HT1080 (cell line): ENCODE measurements at places on chromosomes 3 and 15. TPM values are rescaled to one million over a fixed set of nuclear protein-coding genes. Genes with fewer than 3 reads are reported as not detected.

CELF6 gene
- 0.34 TPM in 1 of 2 replicates, not detected in the other for total RNA-seq

DNA sequence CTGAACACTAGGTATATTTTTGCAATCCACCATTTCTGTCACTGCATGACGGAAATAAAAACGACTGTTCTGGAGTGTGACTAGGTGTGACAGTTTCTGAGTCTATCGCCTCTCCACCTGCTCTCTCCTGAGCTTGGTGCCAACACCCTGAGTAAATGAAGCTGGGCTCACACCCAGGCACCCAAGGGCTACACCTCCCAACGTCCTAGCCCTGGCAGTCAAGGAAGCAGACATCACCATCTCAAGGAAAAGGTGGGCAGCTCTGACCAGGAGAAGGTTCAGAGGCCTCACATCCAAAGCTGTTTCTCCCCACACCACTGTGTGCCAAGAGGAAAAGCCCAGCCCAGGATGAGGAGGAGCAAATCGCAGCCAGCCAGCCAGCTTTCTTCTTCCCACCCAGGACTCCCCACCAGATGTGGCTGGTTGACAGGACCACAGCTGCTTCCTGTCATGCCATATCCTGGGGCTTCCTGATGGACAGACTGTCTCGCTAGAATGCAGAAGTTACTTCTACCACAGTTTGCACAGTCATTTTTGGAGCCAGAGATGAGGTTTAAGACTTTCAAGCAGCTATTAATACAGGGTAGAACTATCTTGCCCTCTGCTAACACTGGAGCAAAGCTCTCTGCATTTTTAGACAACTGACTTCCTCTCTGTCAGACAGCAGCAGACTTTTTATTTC is 3.3 kb downstream of the SCAMP2 start:
- DNase-seq = peak; percentile 20

DNA sequence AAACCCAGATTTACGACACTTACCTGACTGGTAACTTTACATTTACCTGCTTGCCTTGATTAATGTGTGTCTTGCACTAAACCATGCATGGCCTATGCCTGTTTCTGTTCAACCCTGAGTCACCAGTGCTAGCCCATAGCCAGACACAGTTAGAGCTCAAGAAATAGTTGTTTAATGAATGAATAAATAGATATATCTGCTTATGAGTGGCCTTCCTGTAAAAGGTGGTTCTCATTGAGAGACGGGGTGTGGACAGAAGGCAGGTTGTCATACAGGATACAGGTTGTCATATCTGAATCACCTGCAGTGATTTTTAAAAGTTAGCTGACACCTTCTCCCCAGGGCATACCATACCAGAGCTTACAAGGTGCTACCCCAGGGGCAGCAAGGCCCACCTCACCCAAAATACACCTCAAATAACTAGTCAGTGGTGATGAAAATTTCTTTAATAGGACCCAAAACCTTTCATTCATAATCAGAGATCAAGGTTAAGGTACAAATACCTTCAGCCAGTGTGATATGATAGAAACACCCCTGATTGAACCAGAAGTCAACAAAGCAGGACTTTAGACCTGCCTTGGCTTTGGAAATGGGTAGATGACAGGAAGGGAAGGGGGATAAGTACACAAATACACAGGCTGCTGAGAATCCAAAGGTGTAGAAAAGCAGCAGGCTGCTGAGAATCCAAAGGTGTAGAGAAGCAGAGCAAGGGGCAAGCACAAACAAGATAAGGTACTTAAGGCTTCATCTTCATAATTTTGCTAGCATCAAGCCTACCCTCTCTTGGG is 45.4 kb upstream of the TSC22D2 start:
- DNase-seq = no peak

GRCh38 chr3:8895829-8896228 is 67.4 kb downstream of the RAD18 start:
- DNase-seq = no peak

DNA sequence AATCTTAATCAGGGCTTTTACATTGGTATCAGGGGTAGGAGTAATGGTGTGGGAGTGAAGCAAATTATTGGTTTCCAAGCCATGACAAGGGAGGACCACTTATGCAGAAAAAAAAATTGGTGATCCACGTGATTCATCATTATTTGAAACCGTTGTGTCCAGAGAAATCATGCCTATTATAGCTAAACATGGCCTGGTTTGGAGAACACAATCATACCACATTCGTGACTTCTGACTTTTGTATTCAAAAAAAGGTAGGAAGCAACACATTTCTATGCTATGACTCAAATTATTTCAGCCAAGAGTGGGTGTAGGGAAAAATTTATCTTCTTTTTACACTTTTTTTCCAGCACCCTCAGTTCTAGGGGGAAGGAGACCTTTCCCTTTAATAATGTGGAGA is 924.3 kb upstream of the GBE1 start:
- DNase-seq = peak; percentile 62

DNA sequence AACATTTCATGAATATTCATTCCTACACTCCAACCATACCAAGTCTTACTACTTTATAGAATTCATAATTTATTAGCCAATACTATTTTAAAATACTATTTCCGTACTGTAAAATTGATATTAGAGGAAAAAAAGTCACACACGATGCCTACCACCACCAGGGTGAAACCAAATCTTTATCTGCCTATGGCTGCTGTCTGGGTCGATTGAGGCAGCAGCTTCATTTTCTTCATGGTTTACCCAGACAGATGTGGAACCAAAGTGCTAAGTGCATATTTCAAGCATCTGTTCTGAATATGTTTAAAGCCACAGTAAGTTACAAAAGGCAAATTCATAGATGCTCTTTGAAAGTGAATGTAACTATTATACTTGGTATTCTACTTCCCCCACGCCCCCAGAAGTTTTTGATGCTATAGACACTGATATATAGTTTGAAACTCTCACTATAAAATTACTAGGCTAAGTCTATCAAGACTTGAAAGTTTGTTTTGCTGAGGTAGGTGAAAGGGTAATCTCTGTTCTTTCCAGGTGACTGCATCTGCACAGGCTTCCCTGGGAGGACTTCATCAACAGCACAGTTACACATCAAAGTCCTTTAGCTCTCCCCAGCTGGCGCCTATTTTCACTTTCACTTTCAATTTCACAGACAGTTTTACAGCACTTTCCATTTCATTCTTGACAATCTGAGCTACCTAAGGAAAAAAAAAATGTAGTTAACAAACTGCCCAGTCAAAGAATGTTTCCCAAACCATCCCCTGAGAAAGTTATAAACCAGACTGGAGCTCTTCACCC is 113.9 kb downstream of the POLQ start:
- peak; percentile 42 for DNase-seq
